ENCODE measurements at places on chromosomes 6 and 20.

DNA sequence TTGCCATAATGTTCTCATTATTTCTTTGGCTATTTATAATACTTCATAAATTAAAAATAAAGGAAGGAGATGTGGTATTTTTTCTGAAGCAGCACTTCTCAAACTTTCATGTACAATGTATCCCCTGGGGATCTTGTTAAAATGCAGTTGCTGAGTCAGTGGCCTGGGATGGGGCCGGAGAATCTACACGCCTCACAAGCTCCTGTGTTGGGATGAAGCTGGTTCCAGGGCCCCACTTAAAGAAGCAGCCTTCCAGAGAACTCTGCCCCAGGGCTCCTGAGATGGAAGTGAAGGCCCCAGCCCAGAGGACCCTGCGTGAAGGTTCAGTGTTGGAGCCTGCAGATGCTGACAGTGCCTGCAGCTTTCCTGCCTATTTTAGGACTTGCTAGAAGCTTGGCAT, 40.1 kb upstream of the SLC23A2 start:
- DNase-seq: peak; percentile 26

- no peak for DNase-seq
These were observed 70.9 kb downstream of the LCA5 start for GRCh38 chr6:79466207-79466834.

DNA sequence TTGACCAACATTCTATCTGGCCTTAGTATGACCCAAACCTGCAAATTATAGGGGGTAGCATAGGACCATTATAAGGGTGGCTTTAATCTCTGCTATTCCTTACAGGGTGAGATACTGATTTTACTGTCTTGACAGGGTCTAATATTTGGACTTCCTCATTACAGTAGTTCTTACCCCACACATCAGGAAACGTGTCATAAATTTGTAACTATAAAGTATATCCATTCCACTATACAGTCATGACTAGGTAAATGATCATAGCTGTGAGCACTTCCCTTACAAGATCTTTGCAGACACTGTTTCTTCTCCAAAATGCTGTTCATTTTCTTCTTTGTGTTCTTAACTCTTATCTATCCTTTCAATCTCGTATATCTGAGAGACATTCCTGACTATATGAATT, 518.7 kb upstream of the RNF217 start:
- DNase-seq: no peak

DNA sequence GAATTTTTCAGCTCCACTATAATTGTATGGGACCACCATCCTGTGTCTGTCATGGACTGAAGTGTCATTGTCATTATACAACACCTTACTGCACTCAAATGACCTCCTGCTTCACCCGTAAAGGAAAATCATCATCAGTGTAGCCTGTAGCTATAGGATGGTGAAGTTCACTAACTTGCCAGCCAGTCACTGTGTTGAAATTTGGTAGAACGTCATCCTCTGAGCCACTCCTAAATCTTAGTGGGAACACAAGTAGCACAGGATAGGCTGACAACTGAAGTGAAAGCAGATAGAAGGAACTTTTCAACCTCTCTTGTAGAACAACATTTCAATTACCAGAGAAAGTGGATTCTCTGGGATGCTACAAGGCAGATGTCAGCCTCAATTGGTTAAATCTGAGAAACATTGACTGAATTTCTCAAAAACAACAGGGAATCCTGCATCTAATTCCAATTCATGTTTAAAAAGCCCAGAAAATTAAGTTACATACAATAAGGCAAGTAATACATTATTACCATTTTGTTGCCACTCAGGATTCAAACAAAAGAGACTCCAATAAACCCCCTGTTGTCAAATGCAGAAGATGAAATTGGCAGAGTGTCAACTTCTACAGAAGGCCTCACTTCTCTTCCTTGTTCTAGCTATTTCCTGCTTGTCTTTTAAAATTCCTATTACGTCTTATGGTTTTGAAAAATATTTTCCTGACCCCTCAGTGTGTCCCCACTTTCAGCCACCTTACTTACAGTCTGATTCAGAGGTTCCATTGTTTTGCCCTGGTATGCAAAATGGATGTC, 647.9 kb upstream of the AGPAT4 start:
- no peak for DNase-seq

GRCh38 chr20:2754424-2754823, 46.0 kb downstream of the CPXM1 start:
- no peak for DNase-seq

DNA sequence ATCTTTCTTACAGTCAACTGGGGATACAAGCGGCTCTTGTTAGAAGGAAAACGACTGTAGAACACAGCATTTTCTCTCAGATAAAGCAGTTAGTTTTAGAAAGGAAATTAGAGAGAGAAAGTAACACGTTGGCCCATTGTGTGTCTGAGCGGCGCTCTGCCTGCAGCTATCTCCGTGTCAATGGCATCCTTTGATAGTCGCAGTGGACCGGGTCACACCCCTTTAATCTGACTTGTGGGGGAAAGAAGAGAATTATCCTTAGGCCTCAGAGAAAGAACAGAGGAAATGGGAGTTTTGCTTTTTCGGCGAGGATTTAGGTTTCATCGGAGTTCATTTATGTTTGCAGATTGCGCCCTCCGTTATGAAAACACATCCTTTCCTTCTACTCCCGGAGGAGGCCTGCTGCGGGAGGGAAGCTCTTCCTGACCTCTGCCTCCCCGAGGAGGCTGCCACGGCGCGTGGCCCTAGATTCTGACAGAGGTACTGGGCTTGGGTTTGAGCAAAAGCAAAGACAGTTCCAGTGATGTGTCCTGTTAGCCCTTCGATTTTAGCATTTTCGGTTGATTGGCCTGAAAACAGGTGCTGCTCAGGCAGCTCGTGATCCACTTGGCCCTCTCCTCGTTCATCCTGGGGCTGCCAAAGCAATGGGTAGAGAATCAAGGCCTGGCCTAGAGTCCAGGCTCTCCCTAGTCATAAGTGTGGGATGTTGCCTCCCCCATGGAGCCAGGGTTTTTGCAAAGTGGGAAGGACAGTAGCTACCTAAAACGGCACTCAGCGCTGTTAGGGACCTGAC, 74.9 kb downstream of the ZDHHC14 start:
- no peak for DNase-seq

- no peak for DNase-seq
These were observed 308.6 kb upstream of the ZFP64 start for GRCh38 chr20:52500157-52500556.

GRCh38 chr6:110573136-110573535, 96.7 kb upstream of the SLC22A16 start:
- no peak for DNase-seq

- DNase-seq: no peak
These were observed 421.3 kb upstream of the BTBD3 start for GRCh38 chr20:11496380-11496779.

Measured in GOT3 (cell line).